IPS-NIHi11 (cell line): ENCODE measurements at places on chromosomes 16 and 17.

DNA sequence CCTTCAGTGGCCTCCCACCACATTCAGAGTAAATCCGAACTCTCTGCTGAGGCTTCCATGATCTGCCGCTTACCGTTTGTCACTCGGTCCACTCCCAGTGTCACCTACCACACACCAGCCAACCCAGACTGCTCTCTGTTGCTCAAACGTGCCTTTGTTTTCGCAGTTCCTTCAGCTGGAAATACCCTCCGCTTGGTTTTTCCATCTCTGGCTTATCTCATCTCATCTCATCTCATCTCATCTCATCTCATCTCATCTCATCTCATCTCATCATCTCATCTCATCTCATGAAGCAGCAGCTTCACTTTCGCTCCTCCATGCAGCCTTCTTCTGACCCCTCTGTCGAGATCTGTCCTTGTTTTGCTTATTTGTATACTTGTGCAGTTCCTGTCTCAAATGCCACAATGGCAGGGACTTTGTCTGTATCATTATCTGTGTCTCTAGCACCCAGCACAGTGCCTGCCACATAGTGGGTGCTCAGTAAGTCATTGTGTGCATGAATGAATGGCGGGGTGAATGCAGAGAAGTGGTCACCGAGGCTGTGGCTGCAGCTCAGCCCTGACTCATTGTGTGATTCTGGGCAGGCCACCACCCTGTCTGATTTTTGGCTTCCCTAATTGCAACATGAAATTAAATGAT lies 3.8 kb upstream of the SNX20 start:
- no peak for DNase-seq

DNA sequence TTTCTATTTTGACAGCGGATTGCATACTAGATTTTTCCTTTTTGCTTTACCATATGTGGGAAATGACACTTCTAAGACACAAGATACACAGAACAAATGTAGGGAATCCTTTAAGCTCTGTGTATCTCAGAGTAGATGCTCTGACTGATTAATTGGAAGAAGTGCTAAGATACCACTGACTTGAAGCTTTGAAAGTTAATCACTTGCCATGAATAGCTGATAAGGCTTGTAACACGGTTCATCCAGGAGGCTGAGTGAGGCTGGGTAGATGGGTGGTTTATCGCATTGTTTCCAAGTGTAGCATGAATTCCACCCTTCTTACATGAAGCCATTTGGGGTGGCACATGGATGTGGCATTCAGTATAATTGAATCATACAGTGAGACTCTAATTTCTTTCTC lies 654.1 kb upstream of the RBFOX1 start:
- no peak for DNase-seq

DNA sequence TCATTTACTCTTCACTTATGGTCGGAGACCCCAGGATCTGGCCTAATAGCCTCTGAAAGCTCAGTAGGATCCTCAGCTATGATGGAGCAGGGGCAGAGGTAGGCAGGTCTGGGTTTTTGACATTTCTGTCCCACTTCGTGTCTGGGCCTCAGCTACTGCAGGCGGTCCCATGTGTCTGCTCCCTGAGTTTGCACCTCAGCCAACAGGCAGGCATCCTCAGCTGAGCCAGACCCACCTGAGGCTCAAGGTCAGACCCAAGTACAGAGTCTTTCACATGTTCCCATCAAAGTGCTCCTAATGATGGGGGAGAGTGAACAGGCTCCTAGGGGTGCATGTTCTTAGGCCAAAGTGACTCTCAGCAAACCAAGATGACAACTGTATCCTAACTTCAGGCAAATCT lies 2.9 kb upstream of the RASL10B start:
- no peak for DNase-seq

DNA sequence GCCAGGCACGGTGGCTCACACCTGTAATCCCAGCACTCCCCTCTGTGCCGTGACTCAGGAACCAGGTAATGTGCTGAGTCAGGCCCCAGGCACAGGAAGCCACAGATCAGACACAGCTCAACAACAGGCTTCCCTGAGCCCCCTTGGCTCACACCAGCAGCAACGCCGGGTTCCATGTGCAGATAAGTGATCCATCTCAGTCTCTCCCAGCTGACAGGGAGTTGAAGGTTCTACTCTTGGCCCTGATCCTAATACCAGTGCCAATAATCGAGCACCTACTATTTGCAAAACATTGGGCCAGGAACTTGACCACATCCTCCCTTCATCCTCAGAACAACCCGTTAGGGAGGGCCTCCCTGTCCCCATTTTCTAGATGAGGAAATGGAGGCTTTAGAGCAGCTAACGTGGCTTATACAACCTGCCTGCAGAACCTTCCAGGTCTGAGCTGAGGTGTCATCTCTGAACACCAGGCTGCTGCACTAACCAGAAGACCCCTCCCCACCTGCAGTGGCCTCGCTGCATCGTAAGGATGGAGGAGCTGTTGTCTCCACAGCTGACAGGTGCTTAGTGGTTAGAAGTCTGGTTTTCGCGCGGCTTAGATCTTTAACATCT lies 64.8 kb upstream of the AMZ2 start:
- peak; percentile 36 for DNase-seq

GRCh38 chr17:73657473-73658116 lies 13.3 kb upstream of the SDK2 start:
- peak; percentile 69 for DNase-seq

DNA sequence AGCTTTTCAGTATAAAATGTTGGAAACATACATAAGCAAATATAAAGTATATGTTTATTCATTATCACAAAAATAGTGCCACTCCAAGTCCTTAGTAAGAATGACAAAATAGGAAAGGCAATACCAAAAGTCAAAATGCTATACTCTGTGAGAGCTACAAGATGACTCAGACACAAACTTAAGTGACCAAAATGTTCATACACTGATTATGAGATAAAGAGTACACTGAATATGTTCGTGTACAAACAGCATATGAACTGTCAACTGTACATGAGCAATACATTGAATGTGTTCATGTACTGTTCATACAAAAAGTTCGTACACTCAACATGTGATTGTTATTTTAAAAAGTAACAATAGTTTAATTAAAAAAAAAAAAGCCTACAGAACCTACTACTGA lies 103.3 kb downstream of the CA4 start:
- no peak for DNase-seq

- DNase-seq: no peak
Measured at GRCh38 chr16:78428193-78428592, 328.7 kb downstream of the WWOX start.

GRCh38 chr16:82652826-82653225 lies 26.1 kb downstream of the CDH13 start:
- no peak for DNase-seq

GRCh38 chr17:58525239-58525638 lies 10.8 kb upstream of the MTMR4 start:
- DNase-seq: no peak

- DNase-seq: peak; percentile 58
Measured at GRCh38 chr16:50153596-50154419, 702 bp downstream of the TENT4B start.

- no peak for DNase-seq
Measured at GRCh38 chr17:82297280-82297713, 20.1 kb downstream of the CD7 start.

DNA sequence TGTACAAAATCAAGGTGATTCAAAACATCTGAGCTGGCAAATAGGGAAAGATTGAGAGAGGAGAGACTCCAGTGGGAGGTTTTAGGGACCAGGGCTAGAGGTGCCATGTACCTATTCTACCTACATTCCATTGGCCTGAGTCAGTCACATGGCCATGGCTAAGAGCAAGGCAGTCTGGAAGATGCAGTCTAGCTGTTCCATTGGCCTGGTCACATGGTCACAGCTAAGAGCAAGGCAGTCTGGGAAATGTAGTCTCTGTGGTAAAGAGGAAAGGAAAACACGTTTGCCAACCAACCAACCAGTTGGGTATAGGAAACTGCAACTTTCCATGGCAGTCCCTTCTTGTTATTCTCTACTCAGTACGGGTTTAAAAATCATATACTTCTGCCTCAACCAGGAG lies 369.1 kb downstream of the XYLT1 start:
- DNase-seq: peak; percentile 58

DNA sequence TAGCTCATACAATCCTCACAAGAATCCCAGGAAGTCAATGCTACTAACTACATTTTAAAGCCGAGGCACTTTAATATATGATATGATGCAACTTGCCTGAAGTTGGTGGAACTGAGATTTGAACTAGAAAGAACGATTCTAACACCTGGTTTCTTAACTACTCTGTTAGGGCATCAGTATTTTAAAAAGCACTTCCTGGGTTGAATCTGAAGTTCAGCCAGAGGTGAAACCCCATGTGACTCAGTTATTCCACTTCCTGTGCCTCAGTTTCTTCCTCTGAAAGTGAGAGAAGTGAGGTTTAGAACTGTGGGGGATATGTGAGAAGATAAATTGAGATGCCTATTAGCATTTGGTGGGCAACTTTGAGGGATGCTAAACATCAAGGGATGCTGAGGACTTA lies 129.4 kb upstream of the ANKFN1 start:
- DNase-seq: no peak

DNA sequence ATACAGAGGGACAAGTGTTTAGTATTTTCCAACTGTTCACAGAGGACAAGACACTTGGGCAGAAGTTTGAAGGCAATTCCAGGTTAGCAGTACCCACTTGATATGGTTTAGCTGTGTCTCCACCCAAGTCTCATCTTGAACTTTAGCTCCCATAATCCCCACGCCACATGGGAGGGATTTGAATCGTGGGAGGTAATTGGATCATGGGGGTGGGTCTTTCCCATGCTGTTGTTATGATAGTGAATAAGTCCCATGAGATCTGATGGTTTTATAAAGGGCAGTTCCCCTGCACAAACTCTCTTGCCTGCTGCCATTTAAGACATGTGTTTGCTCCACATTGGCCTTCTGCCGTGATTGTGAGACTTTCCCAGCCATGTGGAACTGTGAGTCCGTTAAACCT lies 668.9 kb downstream of the MAF start:
- DNase-seq: no peak

GRCh38 chr17:40996829-40997228 lies 2.9 kb upstream of the KRTAP3-3 start:
- DNase-seq: no peak

GRCh38 chr16:88102597-88102996 lies 151.4 kb downstream of the BANP start:
- no peak for DNase-seq

- DNase-seq: no peak
Measured at GRCh38 chr17:31111183-31111582, 16.4 kb downstream of the NF1 start.

DNA sequence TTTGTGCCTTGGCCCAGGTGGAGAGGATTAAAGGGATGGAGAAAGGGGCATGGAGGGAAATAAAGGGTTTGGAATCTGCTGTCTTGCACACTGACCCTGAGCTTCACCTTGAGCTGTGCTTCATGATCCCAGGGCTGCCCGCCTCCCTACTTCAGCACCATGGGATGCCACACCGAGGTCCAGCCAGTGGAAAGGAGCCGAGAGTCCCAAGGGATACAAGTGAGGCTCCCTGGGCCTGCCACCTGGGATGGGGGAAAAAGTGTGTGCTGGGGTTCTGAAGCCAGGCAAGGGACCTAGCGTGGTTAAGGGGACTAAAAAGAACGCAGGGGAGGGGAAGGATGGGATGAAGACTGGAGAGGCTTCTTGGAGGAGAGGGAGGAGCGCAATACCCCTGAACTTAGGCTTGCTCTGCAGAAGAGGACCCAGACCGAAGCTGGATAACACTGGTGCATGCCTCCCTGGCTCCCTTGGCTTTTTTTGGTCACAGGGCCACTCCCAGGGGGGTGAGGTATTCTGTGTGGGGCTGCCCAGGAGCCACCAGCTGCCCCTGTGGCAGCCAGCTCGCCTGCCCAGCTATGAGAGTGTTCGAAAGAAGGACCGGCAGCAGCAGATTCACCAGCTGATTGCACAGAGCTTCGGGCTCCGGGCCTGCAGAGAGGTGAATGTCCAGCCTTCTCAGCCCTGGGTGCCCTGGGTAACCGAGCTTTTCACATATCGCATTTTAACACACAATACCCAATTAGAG lies 7.2 kb downstream of the MRPL27 start:
- no peak for DNase-seq

- DNase-seq: no peak
Measured at GRCh38 chr16:48603647-48604376, 6.2 kb downstream of the N4BP1 start.

GRCh38 chr16:61836804-61837393 lies 199.3 kb downstream of the CDH8 start:
- peak; percentile 14 for DNase-seq

- DNase-seq: no peak
Measured at GRCh38 chr17:42571435-42572225, 4.7 kb downstream of the MLX start.

DNA sequence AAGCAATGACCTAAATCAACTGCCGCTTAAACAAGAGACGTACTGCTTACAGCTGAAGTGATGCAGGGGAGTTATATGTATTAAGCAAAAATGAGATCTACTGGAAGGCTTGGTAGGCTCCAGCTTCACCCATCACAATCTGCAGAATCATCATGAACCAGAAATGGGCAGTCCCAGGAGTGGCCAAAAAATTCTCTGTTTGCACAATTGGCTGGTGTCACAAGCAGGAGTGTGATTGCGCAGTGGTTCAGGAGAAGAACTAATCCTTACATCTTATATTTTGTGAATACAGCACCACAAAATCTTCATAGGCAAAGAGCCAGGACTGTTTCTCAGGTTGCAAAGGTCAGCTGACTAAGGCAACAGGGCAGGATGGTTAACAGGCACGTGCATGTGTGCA lies 75.9 kb downstream of the CES1 start:
- DNase-seq: no peak

DNA sequence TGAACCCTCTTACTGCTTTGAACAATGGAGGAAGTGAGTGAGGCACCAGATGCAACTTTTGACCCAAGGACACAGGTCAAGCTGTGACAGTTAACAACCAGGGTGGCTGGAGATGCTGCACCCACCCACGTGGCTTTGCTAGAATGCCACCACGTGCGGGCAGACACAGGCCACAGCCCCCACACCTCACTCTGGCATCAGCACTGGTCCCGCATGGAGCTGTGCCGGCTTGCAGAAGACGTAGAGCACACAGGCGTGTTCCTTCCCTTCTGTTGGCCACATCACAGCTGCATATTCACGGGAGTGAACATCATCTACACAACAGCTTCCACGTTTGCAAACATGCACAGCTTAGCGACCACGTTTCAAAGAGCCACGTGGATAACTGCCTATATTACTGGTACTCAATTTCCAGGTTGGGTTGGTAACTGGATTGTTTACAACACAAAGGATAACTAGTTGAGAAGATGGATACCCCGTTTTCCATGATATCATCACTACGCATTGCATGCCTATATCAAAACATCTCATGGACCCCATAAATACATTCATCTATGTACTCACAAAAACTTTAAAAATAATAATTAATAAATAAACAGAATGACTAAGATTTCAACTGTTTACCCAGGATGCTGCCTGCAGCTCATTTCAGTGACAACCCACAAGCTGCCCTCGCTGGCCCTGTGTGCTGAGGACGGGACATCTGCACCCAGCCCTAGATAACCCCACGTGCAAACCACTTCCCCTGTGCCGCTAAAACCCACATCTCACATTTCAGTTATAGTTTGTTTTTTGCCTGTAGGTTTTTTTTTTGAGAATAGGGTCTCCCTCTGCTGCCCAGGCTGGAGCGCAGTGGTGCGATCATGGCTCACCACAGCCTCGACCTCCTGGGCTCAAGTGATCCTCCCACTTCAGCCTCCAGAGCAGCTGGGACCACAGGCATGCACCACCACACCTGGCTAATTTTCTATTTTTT lies 132.0 kb downstream of the ANKRD11 start:
- no peak for DNase-seq

- DNase-seq: no peak
Measured at GRCh38 chr17:81939881-81940385, 2.8 kb upstream of the PYCR1 start.

GRCh38 chr16:57041182-57042156 lies 50.9 kb upstream of the CPNE2 start:
- DNase-seq: no peak
